Stimulated activated CD8-positive, alpha-beta memory T cell treated with anti-CD3 and anti-CD28 coated beads, Interleukin-4, amount 100 ng/mL, for 1 hour (primary cell): ENCODE measurements at places on chromosomes 6 and 20.

- DNase-seq = no peak
These were observed 71.3 kb downstream of the OTOR start for GRCh38 chr20:16819483-16819882.

- no peak for DNase-seq
These were observed 6.3 kb downstream of the MAPK14 start for GRCh38 chr6:36033935-36034334.

DNA sequence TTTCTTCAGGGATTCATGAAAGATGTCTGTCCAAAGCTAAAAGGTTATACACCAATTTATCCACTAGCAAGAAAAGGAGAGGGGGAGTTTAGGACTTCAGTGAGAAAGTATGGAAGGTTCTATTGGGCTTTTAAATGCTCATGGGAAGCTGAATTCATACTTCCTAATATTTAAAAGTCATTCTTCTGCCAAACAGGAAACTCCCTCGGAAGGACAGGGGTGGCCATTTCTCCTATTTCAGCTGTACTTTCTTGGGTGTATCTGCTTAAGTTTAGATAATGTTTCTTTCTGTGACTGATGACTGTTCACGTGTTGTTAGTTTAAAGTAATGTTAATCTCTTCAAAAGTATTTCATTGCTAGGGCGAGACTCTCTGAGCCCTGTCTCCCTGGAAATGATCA is 80.5 kb upstream of the IFNGR1 start:
- no peak for DNase-seq

DNA sequence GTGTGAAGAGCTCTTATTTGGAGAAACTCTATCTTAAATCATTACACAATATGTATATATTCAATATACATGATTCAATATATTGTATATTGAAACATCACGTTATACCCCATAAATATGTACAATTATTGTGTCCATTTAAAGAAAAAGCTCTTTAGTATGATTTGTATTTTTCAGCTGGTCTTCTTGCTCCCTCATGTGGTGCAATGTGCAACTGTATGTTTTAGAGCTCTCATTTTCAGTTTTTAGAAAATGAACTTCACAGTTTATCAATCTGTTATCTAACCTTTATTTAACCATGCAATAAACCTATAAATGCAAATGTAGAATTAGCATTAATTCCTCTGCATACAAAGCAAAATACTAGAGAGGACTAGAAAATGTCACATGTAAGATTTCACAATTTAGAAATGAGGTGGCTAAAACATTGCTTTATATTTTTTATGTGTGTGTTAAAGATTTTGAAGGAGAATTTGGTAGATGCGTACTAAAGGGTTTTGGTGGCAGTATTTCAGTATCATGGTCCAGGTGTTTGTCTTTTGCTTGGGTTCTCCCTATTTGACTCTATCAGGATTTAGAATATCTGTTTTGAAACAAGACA is 167.1 kb downstream of the PHF3 start:
- DNase-seq = no peak

DNA sequence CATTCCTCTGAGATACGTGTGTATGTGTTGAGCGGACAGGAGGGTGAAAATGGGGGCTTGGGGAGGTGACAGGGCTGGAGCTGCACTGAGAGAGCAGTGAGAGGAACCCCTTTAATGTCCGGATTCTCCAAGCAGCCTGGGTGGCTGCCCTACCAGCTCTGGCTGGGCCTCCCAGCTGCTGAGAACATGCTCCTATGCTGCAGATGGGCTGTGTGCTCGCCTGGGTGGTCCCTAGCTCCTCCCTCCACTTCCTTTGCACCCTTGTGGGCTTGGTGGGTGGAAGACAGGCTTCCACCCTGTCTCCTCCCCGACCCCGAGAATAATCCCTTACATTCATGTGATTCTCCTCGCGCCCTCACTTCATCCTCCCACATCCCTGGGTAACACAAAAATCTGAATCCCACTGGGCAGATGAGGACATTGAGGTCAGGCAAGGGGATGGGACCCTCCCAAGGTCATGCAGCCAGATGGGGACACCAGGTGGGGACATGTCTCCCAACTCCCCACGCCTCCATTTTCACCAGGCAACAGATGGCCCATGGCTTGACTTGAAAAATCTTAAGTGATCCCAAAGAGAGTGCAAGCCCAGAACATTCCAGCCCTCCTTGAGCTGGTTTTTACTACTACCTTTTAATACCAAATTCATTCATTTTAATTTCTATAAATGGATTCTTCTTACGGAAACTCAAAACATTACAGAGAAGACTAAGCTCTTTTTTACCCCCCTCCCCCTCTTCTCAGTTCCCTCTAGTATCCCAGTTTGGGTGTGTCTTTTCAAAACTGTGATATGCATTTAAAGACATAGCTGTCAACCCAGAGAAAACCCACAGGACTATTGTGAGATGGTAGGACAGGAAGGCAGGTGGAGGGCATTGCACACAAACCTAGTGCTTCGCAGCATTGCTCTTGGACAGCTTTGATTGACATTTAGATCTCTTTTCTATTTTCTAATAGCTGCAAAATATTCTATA is 5.0 kb upstream of the PDRG1 start:
- no peak for DNase-seq

GRCh38 chr6:108635505-108636226 is 74.9 kb downstream of the FOXO3 start:
- peak; percentile 20 for DNase-seq
